ENCODE measurements at places on chromosomes 11 and 22.

DNA sequence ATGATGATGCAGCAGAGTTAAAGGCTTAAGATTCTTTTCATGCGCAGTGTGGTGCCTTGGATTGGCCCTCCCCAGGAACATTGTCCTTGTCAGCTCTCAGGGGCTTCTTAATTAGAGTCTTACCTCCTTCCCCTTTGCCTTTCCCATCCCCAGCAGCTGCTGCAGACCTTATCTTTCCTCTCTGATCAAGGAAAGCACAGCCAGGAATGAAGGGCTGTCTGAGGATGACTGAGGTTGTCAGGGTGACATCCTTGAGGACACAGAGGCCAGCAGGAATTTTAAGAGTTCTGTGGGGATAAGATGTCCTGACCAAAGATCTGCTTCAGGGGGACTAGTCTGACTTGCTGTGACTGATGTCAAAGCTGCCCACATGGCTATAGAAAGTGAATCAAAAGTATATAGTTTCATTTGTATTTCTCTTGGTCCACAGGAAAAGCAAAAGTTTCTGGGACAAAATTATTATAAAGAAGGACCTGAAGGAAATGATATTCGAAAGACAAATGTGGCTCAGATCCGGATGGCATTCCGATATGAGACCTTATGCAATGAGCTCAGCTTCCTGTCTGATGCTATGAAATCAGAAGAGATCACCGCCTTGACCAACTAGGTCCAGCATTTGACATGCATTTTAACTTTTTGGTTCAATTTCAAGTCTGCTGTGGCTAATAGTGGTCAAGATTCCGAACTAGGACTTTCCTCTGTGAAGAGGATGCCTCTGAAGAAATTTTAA, 35.5 kb downstream of the RNF141 start:
- no peak for DNase-seq

DNA sequence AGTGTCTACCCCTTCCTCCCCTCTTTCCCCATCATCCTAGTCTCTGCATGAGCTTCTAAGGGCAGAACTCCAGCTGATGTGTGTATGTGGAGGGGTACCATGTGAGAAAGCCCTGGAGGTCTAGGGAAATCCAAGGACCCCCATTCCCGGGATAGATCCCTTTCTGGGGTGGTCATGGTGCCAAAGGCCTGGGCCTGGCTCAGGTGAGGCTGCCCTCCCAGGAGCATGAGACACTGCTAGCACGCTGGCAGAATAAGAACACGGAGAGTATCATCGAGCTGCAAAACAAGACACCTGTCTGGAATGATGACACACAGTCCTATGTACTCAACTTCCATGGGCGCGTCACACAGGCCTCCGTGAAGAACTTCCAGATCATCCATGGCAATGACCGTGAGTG, 19.6 kb downstream of the TUB start:
- no peak for DNase-seq

- no peak for DNase-seq
Observed at GRCh38 chr11:78158987-78159652, 19.7 kb upstream of the ALG8 start.

GRCh38 chr11:114244726-114245394, 51.3 kb upstream of the NNMT start:
- DNase-seq, result peak; percentile 31

- DNase-seq, result no peak
Observed at GRCh38 chr11:88507771-88508417, 170.4 kb upstream of the CTSC start.

Measured in NCI-H1105 (cell line).